ENCODE measurements at places on chromosomes 3 and 15.

DNA sequence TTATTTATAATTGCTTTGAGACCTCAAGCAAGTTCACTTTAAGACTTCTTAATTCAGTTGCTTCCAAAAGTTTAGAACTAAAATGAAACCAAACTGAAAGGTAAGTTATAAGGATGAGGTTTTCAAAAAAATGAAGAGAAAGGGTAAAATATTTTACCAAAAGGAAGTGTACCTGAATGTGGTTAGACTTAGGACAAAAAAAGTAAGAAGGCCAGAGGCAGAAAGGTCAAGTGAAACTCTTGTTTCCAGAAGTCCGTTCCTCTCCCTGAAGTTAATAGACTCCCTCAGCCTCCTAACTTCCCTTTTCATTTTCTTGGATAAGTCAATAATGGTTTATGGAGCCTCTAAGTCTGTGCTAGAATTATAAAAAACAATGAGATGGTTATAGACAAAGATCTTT lies 16.6 kb downstream of the BTLA start:
- no peak for DNase-seq

DNA sequence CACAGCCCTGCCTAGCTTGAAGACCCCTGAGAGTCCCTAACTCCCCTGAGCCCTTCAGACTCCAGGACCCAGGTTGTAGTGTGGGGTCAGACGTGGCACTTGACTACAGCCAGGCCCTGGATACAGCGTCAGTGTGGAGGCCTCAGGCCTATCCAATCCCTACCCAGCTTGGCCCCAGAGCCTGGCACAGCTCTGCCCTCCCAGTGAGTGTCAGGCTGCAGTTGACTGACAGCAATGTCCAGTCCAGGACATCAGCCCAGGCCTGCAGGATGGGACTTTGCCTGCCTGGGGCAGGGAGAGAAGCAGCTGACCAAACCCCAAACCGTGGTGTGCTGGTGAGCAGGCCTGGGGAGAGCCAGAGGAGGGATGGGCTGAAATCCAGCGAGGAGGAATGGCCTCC lies 27.3 kb downstream of the KLF13 start:
- DNase-seq, result no peak

GRCh38 chr3:17974206-17974841 lies 231.9 kb upstream of the TBC1D5 start:
- DNase-seq, result no peak

DNA sequence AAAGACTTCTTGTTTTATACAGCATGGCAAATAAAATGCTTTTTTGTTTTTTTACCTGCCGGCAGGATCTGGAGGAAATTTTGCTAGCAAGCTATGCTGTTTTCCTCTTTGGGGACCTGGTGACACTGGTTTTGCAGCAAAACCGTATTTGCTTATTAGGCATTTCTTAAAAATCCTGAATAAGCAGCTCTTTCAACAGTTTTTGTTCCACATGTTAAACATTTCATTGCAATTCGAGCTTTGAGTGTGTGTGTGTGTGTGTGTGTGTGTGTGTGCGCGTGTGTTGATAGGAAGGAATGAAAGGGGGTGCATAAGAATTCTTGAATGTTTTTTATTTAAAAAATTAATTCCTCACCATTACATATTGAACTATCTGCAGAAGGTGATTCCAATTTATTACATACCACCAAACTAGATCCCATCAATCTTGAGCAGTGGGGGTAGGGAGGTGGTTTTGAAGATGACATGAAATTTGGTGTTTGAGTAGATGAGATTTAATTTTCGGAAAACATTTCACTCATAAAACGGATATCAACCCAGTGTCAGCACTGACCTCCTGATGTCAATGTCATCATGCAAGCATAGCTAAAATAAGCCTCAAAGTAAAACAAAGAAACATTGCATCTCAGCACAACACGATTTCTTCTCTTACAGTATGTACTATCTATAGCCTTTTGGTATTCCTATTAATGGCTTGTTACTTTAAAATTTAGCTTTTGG lies 17.3 kb downstream of the ZBTB38 start:
- DNase-seq, result no peak

DNA sequence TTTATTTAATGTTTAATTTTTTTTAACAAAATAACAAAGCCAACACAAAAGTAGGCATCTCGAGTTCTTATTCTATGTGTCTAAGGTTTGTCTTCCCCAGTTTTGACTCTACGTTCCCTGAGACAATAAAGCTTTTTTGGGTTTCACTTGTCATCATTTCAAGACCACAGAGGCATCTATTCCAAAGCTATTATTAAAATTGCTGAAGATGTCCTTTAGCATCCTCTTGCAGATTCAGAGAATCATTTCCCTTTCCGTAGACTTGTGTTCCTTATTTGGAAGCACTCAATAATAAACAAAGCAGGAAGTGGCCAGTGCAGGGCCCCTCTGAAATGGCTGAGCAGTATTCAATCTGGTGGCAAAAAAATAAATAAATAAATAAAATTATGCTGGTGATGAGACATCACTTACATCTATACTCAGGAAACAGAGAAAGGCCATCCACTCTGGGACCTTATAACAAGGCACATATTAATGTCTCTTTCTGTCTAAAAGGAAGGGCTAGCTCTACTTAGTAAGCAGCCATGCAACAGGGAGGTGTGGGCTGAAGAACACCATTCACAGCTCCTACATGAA lies 362.3 kb downstream of the WDR72 start:
- DNase-seq, result no peak

- no peak for DNase-seq
These were observed 8.4 kb upstream of the CHRNA3 start for GRCh38 chr15:78629031-78629715.

- no peak for DNase-seq
These were observed 3.0 kb downstream of the CFAP20DC start for GRCh38 chr3:59046839-59047238.

GRCh38 chr3:42535981-42536784 lies 33.7 kb downstream of the VIPR1 start:
- peak; percentile 59 for DNase-seq

- DNase-seq, result no peak
These were observed 155.9 kb upstream of the FEZF2 start for GRCh38 chr3:62529230-62529629.

DNA sequence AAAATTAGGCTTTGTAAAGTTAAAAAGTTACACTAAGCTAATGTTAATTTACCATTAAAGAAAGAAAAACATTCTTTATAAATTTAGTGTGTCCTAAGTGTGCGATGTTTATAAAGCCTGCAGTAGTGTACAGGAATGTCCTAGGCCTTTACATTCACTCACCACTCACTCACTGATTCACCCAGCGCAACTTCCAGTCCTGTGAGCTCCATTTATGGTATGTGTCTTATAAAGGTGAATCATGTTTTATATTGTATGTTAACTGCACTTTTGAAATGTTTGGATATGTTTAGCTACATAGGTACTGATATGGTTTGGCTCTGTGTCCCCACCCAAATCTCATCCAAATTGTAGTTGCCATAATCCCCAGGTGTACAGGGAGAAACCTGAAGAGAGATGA lies 549.7 kb upstream of the EPHA6 start:
- DNase-seq, result no peak

GRCh38 chr15:62250186-62250585 lies 85.1 kb upstream of the C2CD4B start:
- DNase-seq, result no peak

GRCh38 chr3:126557415-126557745 lies 1.4 kb downstream of the C3orf22 start:
- no peak for DNase-seq

GRCh38 chr15:60399931-60400330 lies 2.1 kb upstream of the ANXA2 start:
- DNase-seq, result no peak

DNA sequence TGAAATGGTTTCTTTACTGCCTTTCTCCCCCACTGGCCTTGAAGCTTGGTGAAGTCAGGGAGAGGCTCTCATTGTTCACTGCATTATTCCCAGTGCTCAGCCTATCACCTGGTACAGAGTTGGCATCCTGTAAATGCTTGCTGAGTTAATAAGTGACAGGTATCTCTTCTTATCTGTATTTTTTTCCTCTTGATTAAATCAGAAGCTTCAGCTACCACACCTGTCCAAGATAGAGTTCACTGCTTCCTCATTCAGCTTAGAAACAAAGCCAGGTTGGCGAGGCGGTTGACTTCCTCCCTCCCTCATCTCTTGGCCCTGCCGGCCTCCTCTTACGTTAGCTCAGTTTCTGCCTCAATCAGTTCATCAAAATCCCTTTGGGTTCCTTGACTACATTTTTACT lies 142.8 kb downstream of the LIPC start:
- no peak for DNase-seq

DNA sequence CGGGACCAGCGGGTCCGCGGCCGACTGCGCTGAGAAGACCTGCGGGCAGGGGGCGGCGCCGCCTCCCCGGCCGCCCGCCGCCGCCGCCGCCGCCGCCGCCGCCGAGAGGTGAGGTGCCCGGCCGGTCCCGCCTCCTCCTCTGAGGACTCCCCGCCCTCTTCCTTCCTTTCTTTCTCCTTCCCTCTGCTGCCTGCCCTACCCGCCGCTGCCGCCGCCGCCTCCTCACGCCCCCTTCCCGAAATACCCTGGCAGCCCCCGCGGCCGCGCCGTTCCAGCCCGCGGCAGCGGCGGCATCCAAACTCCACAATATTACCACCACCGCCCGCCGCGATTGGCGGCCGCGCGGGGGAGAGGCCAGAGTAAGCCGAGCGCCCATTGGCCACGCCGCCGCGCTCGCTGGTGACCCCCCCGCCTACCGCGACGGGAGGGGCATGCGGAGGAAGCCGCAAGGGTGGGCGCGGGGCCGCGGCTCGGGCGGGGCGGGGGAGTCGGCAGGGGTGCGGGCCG lies 61.8 kb upstream of the ANKRD28 start:
- peak; percentile 80 for DNase-seq

GRCh38 chr3:66303491-66303901 lies 82.7 kb downstream of the SLC25A26 start:
- peak; percentile 74 for DNase-seq

DNA sequence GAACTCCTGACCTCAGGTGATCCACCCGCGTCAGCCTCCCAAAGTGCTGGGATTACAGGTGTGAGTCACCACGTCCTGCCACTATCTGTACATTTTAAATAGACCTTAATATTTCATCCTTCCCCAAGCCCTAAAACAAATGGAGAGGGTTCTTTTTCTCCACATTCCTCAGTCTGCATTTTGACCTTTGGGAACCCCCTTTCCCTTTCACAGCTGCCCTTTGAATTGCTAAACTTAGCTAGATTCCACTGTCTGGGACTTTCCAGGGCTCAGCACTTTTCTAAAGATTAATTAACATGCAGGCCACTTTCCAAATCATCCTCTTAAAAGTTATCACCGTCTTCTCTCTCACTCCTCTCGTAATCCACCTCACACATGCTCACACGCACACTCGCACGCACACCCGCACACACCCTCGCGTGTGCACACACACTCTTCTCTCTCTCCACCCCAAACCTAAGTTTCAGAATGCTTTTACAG lies 124.2 kb downstream of the TMCO5A start:
- no peak for DNase-seq

GRCh38 chr15:81950841-81951414 lies 94.9 kb downstream of the MEX3B start:
- no peak for DNase-seq

DNA sequence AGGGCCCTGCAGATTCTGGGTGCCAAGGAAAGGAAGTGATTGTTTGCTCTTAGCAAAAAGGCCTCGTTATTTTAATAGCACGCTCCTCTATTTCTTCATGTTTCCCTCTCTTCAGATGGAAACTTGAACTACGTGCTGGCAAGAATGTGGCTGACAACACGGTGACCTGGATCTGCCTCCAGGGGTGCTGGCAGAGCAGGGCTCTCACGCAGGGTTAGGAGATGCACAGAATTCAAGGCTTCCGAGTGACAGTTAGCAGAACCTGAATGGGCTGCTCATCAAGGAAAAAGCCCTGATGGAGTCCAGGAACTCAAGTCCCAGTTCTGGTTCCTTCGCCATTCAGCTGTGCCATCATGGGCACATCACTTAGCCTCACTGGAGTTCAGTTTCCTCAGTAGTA lies 22.7 kb downstream of the CYP19A1 start:
- no peak for DNase-seq

Data from CD4-positive, alpha-beta T cell treated with Interleukin-1 beta for 1 hour (primary cell).